ENCODE measurements at places on chromosomes 7 and 10. TPM values are rescaled to one million over a fixed set of nuclear protein-coding genes. Genes with fewer than 3 reads are reported as not detected.

The PKD2L1 gene
- total RNA-seq: not detected

The GHRHR gene
- not detected for total RNA-seq

DNA sequence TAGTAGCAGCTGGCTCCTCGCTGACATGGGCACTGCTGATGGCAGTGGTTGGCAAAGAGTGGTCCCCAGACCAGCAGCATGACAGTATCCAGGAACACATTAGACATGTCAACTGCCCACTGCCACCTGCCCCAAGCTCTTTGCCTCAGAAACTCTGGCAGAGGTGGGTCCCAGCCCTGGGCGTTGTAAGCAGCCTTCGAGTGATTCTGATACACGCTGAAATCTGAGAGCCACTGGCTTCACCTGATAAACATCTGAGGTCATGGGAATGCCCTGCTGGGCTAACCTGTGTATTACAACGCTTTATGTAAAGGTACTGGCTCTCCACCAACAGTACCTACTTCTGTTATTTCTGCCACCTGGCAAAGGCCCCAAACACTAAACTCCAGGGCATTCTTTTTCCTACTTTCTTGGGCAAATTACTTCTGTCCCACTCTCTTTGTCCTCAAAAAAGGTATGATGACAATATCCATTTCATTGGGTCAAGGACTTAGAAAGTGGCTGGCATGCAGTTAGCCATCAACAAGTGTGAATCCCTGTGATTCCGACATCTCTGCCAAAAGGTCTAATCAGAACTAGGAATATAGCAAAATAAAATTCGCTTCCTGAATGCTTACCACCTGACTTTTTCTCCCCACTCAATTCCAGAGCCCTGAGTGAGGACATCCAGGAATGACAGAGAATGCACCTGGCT, 9.2 kb downstream of the SGMS1 start:
- DNase-seq: no peak

DNA sequence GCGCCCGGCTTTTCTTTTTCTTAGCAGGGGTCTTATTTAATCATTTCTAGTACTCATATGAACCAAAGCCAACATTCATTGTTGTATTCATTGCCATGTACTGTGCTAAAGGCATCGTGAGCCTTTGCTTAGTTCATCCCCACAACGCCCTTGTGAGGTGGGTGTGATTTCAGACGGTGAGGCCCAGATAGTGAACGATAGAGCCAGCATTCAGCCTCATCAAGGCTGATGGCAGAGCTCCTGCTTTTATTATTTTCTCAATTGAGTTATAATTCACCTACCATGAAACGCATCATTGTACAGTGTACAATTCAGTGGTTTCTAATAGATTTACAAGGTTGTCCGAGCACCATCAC, 50.1 kb downstream of the HK1 start:
- DNase-seq: peak; percentile 76

The PHF14 gene
- total RNA-seq: 38.0 TPM

DNA sequence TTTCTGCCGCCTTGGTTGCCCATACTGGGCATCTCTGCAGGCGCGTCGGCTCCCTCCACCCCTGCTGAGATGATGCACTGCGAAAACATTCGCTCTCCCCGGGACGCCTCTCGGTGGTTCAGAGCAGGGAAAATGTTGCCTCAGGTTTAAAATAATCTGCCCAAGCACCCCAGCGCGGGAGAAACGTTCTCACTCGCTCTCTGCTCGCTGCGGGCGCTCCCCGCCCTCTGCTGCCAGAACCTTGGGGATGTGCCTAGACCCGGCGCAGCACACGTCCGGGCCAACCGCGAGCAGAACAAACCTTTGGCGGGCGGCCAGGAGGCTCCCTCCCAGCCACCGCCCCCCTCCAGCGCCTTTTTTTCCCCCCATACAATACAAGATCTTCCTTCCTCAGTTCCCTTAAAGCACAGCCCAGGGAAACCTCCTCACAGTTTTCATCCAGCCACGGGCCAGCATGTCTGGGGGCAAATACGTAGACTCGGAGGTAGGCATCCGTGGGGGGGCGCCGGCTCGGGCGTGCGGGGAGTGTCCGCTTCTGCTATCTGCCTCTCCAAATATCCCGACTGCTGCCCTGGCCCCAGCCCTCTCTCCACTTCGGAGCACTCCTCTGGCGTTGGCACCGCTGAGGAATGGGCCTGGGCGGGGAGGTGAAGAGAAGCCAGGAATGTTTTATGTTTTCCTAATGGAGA, at the start of gene CAV1:
Gene CAV1 (plus strand): TSS at position 428 of the 689 bp plus-strand sequence. CDS start 27 bp downstream, at position 455.
- DNase-seq: peak; percentile 99

The GRID2IP gene
- not detected for total RNA-seq

DNA sequence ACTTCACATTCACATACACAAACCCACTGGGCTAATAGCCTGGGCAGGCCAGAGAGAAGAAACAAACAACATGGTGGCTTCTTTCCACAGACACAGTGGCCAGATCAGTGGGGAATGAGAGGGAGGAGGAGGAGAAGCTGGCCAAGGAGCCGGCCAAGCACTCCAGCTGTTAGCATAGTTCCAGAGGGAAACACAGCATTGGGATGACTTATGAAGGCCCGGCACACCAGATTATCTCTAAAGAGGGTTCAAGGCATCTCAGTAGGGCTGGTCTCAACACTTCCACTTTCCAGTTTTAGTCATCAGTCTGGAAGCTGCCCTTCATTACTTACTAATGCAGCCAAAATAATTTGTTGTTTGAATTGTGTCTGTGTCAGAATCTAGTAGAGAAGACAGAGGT, 42.1 kb upstream of the GPR26 start:
- DNase-seq: no peak

The CALML5 gene
- not detected for total RNA-seq

The SLC13A1 gene
- not detected for total RNA-seq

The RADIL gene
- 0.29 TPM for total RNA-seq

The TRIM50 gene
- total RNA-seq: not detected

All from osteoblast (primary cell).